ENCODE measurements at places on chromosomes 4 and X. TPM values are rescaled to one million over a fixed set of nuclear protein-coding genes. Genes with fewer than 3 reads are reported as not detected.
A peak's percentile ranks its signal among the peaks of the same experiment; 100 is the strongest.

DNA sequence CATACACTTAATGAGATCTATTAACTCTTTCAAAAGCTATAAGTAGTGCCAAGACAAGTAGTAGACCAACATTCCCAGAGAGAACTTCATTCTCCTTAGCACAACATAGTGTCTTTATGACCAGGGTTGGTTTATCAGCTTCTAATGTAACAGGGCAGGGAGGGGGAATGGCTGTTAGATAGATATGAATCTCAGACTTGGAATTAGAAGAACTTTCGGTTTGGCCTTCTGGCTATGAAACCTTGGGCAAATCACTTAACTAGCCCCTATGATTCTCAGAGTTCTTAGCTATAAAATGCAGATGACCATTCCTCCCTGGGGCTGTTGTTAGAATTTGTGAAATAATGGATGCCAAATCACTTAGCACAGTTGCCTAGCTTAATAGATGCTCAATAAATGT lies 132.2 kb downstream of the SLC10A7 start:
- no peaks in the 10 kb centered on the region for H3K4me1 ChIP-seq
- no peaks in the 10 kb centered on the region for H3K27me3 ChIP-seq
- no peak overlapping the region for H3K4me3 ChIP-seq
- H3K27ac ChIP-seq: no peak overlapping the region

DNA sequence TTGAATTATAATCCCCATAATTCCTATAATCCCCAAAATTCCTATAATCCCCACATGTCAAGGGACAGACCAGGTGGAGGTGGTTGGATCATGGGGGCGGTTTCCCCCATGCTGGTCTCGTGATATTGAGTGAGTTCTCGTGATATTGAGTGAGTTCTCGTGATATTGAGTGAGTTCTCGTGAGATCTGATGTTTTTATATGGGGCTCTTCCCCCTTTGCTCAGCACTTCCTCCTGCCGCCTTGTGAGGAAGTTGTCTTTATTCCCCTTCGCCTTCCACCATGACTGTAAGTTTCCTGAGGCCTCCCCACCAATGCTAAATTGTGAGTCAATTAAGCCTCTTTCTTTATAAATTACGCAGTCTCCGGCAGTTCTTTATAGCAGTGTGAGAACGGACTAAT lies 36.6 kb upstream of the GPR78 start:
- H3K36me3 ChIP-seq: no peaks in the 10 kb centered on the region
- no peak overlapping the region for H3K27ac ChIP-seq
- no peaks in the 10 kb centered on the region for H3K4me1 ChIP-seq
- no peak for DNase-seq

GRCh38 chrX:18617407-18617750 lies 54.5 kb downstream of the RS1 start:
- H3K36me3 ChIP-seq: no peaks in the 10 kb centered on the region
- no peaks in the 10 kb centered on the region for H3K4me1 ChIP-seq
- DNase-seq: no peak
- H3K27ac ChIP-seq: no peak overlapping the region

GRCh38 chr4:151563194-151563593 lies 154.2 kb downstream of the FHIP1A start:
- no peak overlapping the region for H3K27ac ChIP-seq
- no peak for DNase-seq
- H3K4me1 ChIP-seq: no peaks in the 10 kb centered on the region
- H3K36me3 ChIP-seq: no peaks in the 10 kb centered on the region

GRCh38 chr4:154595807-154596206 lies 5.3 kb upstream of the FGA start:
- H3K36me3 ChIP-seq: no peaks in the 10 kb centered on the region
- DNase-seq: no peak
- H3K27ac ChIP-seq: no peak overlapping the region
- no peaks in the 10 kb centered on the region for H3K27me3 ChIP-seq

- no peak overlapping the region for H3K4me3 ChIP-seq
- H3K4me1 ChIP-seq: no peaks in the 10 kb centered on the region
- no peaks in the 10 kb centered on the region for H3K36me3 ChIP-seq
- no peaks in the 10 kb centered on the region for H3K27me3 ChIP-seq
- no peak overlapping the region for H3K27ac ChIP-seq
Observed at GRCh38 chr4:117134386-117134785, 49.0 kb upstream of the TRAM1L1 start.

GRCh38 chr4:131644619-131645018 lies 1504.5 kb upstream of the PCDH10 start:
- no peaks in the 10 kb centered on the region for H3K27me3 ChIP-seq
- H3K4me3 ChIP-seq: no peak overlapping the region
- DNase-seq: no peak
- H3K4me1 ChIP-seq: no peaks in the 10 kb centered on the region

- DNase-seq: no peak
- H3K4me1 ChIP-seq: no peaks in the 10 kb centered on the region
- no peaks in the 10 kb centered on the region for H3K27me3 ChIP-seq
- H3K36me3 ChIP-seq: no peaks in the 10 kb centered on the region
Observed at GRCh38 chrX:129781680-129782495, 2.1 kb downstream of the SASH3 start.

DNA sequence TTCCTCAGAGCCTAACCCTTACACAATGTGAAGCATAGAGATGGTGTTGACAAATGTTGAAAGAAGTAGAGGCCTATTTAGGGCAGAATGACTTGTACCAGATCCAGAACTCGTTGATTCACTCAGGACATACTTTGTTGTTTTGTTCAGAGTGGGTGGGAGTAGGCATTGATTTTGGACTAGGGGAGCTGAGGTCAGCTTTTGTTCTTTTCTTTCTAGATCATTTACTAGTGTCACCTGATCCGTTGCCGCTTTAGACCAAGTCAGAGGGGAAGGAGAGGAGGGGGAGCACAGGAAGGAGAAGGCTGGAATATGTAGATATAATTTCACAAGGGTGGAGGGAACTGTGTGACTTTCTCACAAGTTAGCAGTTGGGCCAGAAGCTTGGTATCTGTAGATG lies 282.4 kb upstream of the GPC4 start:
- no peaks in the 10 kb centered on the region for H3K4me1 ChIP-seq
- no peaks in the 10 kb centered on the region for H3K36me3 ChIP-seq
- no peak overlapping the region for H3K27ac ChIP-seq
- no peaks in the 10 kb centered on the region for H3K27me3 ChIP-seq
- no peak for DNase-seq
- no peak overlapping the region for H3K4me3 ChIP-seq

DNA sequence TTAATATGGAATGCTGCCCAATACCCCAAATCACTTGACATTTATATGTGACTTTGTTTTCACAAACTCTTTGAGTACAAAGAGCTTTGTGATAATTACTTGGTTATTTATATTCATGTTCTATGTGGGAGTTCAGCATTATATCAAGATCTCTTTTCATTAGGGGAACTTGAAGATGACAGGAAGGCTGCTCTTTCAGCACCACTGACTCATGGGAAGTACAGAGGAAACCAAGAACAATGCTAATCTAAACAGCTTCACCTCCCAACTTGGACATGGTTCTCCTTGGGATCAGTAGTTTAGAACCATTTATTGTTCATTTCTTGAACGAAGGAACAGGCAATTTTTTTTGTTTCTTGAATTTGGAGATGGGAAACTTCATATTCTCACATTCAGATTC lies 184.0 kb upstream of the AFF2 start:
- H3K36me3 ChIP-seq: no peaks in the 10 kb centered on the region
- DNase-seq: no peak

DNA sequence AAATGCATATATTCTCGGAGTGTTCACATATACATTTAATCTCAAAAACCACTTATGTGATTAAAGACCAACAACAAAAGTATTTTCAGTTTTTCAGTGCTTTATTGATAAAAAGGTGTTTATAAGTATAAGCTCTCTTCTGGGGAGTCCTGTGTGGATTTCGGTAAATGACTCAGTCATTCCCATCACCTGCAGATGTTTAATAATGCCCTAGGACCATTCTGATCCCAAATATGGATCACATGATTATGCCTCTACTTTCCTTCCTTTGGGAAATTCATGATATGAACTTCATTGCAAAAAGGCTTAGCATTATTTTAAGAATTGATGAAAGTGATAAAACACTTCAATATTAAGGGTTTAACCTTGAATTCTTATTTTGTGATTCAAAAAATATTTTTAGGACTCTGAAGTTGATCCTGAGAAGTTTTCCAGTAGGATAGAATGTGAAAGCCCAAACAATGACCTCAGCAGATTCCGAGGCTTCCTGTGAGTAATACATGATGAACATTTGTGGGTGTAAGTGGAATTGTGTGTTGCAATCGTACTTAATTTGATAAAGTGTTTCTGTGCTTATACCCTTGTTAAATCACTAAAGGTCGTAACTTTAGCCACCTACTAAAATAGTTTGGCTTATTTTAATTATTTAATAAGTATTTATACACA lies 40.2 kb downstream of the ATP10D start:
- H3K36me3 ChIP-seq: no peaks in the 10 kb centered on the region
- no peaks in the 10 kb centered on the region for H3K27me3 ChIP-seq
- peaks cover 10% of the 10 kb centered on the region for H3K4me1 ChIP-seq
- DNase-seq: peak; percentile 68
- no peak overlapping the region for H3K4me3 ChIP-seq

DNA sequence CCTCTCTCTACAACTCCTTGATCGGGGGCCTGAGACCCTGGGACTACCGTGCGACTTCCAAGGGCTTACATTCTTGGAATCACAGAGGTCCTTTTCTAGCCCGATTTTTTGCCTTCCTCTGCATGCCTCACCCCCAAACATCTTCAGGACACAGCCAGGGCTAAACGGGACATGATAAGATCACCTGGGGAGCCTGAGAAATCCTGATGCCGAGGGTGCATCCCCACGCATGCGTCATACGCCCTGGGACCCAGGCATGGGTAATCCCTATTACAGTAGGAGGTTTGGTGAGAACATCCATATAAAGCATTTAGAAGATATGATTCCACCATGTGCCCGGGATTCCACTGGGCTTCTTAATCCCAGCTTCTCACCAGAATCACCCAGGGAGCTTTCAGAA lies 77.1 kb downstream of the DCTD start:
- H3K4me3 ChIP-seq: no peak overlapping the region
- H3K27me3 ChIP-seq: no peaks in the 10 kb centered on the region
- H3K36me3 ChIP-seq: no peaks in the 10 kb centered on the region
- no peaks in the 10 kb centered on the region for H3K4me1 ChIP-seq
- no peak overlapping the region for H3K27ac ChIP-seq
- DNase-seq: peak; percentile 29

DNA sequence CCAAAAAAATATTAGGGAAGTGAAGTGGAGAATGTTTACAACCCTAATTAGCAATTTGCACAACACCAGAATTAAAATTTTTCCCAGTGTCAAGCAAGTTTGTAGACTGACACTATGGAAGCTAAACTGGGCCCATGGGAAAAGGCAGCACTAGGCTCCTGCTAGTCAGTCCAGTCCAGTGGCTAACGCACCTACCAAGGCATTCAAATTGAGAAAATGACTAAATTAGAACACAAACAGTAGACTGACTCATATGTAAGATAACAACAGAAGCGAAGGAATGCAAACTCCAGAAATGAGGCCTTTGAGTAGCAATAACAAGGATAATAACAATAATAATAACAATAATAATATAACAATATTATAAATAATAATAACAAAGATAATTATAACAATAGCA lies 90.7 kb downstream of the GRIA3 start:
- no peak overlapping the region for H3K4me3 ChIP-seq
- H3K27ac ChIP-seq: no peak overlapping the region
- no peak for DNase-seq
- no peaks in the 10 kb centered on the region for H3K36me3 ChIP-seq
- no peaks in the 10 kb centered on the region for H3K27me3 ChIP-seq

GRCh38 chrX:44876086-44876485 lies 3.1 kb downstream of the KDM6A start:
- H3K4me3 ChIP-seq: peak overlapping the region; percentile 82
- H3K36me3 ChIP-seq: no peaks in the 10 kb centered on the region
- H3K27ac ChIP-seq: no peak overlapping the region
- no peaks in the 10 kb centered on the region for H3K27me3 ChIP-seq

DNA sequence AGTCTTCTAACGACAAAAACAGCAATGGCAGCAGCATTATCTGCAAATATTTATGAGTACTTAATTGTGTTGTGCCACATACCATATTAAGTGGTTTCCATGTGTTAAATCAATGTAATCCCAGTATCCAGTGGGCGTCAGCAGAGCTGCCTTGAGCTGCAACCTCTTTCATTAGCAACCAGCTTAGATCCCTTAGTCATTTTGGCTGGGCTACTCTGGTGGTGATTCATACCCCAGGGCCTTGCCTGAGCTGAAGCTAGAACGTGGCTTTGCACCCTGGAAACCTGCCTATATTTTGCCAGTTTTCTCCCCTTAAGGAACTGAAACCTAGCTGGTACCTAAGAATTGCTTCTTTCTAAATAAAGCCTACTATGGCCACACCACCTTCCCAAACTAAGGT lies 474.3 kb upstream of the FTHL17 start:
- no peak for DNase-seq
- no peak overlapping the region for H3K27ac ChIP-seq
- no peaks in the 10 kb centered on the region for H3K27me3 ChIP-seq
- H3K36me3 ChIP-seq: no peaks in the 10 kb centered on the region
- H3K4me3 ChIP-seq: no peak overlapping the region
- H3K4me1 ChIP-seq: no peaks in the 10 kb centered on the region

DNA sequence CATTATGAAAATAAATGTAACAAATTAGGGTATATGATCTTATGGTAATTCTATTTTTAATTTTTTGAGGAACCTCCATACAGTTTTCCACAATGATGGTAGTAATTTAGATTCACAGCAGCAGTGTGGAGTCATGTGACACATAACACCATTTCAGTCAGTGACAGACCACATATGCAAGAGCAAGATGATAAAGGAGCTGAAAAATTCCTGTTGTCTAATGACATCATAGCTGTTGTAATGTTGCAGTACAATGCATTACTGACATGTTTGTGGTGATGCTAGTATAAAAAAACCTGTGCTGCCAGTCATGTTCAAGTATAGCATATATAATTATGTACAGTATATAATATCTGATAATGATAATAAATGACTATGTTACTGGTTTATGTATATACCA lies 28.5 kb downstream of the EMCN start:
- no peak for DNase-seq
- no peaks in the 10 kb centered on the region for H3K36me3 ChIP-seq
- no peaks in the 10 kb centered on the region for H3K4me1 ChIP-seq
- no peak overlapping the region for H3K27ac ChIP-seq
- H3K4me3 ChIP-seq: no peak overlapping the region

DNA sequence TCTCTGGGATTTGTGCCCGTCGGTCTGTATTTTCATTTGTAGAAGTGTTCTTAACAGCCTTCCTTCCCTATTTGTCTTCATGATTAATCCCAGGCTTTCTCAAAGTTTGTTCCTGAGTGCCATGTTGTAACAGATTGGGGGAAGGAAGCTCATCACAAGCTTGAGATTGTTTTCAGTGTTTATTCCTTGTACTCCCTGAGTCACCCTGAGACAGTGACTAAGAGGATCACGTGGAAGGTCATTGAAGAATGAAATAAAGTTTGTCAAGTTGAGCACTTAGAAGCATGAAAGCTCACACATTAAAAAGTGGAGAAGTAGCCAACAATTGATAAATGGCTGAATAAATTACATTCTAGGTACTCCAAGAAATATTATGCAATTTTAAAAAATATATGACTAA lies 153.5 kb upstream of the FAM241A start:
- DNase-seq: no peak
- H3K4me3 ChIP-seq: no peak overlapping the region
- no peaks in the 10 kb centered on the region for H3K4me1 ChIP-seq
- no peaks in the 10 kb centered on the region for H3K36me3 ChIP-seq
- H3K27me3 ChIP-seq: no peaks in the 10 kb centered on the region

Gene BST1
- 7.7 TPM for total RNA-seq

Gene SLC10A6
- not detected for total RNA-seq

Gene FRG1
- 52.3 TPM for total RNA-seq

Gene CFAP47
- 0.71 TPM for total RNA-seq

Gene APLN
- total RNA-seq: 0.36 TPM

Gene PWWP3B
- total RNA-seq: 0.54 TPM

Gene FAM114A1
- total RNA-seq: 132 TPM

Gene MAGEE2
- not detected for total RNA-seq

Gene DMD
- 189 TPM for total RNA-seq

All from sigmoid colon (tissue), 7 donors.